ENCODE measurements at places on chromosomes 13 and 19.

GRCh38 chr19:51142119-51142518 is at the start of gene SIGLEC7:
SIGLEC7 (plus strand) TSS chr19:51142301; CDS start chr19:51142370, 69 bp downstream.
- no peak within 1 kb of the TSS for H3K27ac ChIP-seq
- DNase-seq = peak; percentile 86
- peaks cover 81% of the 10 kb centered on the region for H3K4me1 ChIP-seq
- no peak within 1 kb of the TSS for H3K4me3 ChIP-seq

- DNase-seq = no peak
- H3K36me3 ChIP-seq = no peaks in the 10 kb centered on the region
- H3K4me1 ChIP-seq = peaks cover 32% of the 10 kb centered on the region
- H3K27me3 ChIP-seq = no peaks in the 10 kb centered on the region
- H3K27ac ChIP-seq = peak overlapping the region; percentile 7
Observed at GRCh38 chr13:33745370-33746324, 72.3 kb upstream of the RFC3 start.

DNA sequence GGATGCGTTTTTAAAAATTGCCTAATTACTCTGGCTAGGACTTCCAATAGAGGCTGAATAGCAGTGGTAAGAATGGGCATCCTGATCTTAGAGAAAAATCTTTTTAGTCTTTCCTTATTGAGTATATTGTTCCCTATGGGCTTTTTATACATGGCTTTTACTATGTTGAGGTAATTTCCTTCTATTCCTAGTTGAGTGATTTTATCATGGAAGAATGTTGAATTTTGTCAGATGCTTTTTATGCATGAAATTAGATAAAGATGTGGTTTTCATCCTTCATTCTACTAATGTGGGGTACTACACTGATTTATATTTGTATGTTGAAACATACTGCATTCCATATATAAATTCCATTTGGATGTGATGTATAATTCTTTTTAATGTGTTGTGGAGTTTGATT is 2673.8 kb downstream of the PCDH9 start:
- no peak overlapping the region for H3K27ac ChIP-seq
- no peak for DNase-seq
- H3K4me3 ChIP-seq = no peak overlapping the region
- no peaks in the 10 kb centered on the region for H3K4me1 ChIP-seq

GRCh38 chr13:29480893-29481525 is 114.5 kb downstream of the SLC7A1 start:
- no peak for DNase-seq
- no peak overlapping the region for H3K27ac ChIP-seq
- H3K4me3 ChIP-seq = no peak overlapping the region
- no peaks in the 10 kb centered on the region for H3K36me3 ChIP-seq

- H3K4me1 ChIP-seq = no peaks in the 10 kb centered on the region
- no peak overlapping the region for H3K4me3 ChIP-seq
- DNase-seq = no peak
- H3K36me3 ChIP-seq = no peaks in the 10 kb centered on the region
Observed at GRCh38 chr13:89380101-89380500, 1708.9 kb downstream of the SLITRK5 start.

DNA sequence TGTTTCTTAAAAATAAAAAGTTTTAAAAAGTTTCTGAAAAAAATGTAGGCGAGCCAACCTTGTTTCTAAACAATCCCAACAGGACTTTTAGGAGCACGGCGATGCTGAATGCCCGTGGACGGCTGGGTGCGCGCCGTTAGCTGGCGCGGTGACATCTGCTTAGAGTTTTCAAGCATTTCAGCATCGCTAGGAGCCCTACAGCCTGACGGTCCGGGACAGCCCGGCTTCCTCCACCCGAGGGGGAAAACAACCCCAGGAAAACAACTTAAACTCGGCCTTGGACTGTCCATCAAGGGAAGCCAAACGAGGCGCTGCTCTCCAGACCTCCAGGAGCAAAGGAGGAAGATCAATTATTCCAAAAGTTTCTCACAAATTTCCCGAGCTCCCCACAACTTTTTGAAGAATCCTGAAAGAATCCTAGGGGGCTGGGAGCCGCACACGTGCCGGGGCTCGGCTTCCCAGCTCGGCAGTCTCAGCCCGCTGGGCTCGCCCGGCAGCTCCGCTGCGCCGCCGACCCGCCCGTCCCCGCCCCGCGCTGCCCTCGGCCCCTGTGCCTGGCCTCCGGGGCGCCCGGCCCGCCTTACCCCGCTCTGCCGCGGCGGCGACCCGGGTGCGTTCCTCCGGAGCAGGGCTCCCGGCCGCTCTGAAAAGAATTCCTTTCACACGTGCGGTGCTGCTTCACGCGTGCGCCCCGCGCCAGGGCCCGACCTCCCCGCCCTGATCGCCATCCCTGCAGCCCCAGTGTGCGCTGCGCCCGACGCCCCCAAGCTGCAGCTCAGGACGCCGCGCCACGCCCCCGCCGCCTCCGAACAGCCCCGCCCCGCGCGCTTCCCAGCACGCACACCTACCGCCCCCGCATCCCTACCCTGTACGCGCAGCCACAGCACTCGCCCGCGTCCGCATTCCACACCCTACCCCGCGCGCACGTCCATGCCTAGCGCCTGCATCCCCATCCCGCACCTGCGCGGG is at the start of gene GJA3:
GJA3 (minus strand) TSS at position 747 of the 969 bp plus-strand sequence. CDS start 17,764 bp downstream, outside the sequence.
- DNase-seq = no peak
- H3K27me3 ChIP-seq = peaks cover 67% of the 10 kb centered on the region
- H3K4me1 ChIP-seq = peaks cover 23% of the 10 kb centered on the region

DNA sequence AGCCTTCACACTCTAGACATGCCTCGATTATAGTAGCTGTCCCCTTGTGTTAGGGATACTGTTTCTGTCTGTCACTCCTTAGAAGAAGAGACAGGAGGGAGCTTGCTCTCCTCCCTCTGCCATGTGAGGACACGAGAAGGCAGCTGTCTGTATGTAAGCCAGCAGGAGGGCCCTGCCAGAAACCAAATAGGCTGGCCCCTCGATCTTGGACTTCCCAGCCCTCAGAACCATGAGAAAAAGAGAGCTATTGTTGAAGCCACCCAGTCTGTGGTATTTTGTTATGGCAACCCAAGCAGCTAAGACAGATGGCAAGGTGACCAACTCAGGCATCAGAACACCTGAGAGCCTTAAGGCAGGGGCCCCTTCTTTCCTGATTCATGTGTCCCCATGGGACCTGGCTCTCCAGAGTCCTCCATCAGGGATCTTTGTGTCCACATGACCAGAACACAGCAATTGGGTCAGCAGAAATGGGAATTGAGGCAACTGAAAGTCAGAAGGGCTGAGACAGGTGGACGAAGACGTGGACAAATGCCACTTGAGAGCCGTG is 65.6 kb upstream of the NPAS1 start:
- no peak overlapping the region for H3K27ac ChIP-seq
- H3K4me3 ChIP-seq = no peak overlapping the region
- H3K27me3 ChIP-seq = no peaks in the 10 kb centered on the region
- DNase-seq = no peak
- peaks cover 45% of the 10 kb centered on the region for H3K4me1 ChIP-seq

- no peaks in the 10 kb centered on the region for H3K27me3 ChIP-seq
- no peaks in the 10 kb centered on the region for H3K36me3 ChIP-seq
- H3K27ac ChIP-seq = no peak overlapping the region
- no peaks in the 10 kb centered on the region for H3K4me1 ChIP-seq
Observed at GRCh38 chr13:31377946-31378345, 178.2 kb downstream of the B3GLCT start.

DNA sequence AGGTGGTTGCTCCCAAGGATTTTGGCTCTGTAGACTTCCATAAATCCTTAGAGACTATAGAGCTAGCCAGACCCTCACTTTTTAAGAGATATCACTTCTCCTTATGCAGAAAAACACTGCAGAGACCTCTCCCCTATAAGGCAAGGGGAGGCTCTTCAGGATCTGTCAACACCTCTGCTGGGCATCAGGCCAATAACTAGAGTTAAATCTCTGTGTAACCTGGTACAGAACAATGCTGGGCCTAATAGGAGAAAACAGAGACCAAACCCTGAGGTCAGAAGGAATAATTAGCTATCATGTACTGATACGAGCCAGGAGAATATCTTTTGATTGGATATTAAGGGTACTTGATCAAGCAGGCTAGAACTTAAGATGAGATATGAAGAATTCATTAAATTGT is 358.5 kb downstream of the TBC1D4 start:
- no peak overlapping the region for H3K27ac ChIP-seq
- H3K36me3 ChIP-seq = no peaks in the 10 kb centered on the region
- no peaks in the 10 kb centered on the region for H3K4me1 ChIP-seq

- no peak overlapping the region for H3K4me3 ChIP-seq
- no peaks in the 10 kb centered on the region for H3K4me1 ChIP-seq
- H3K27ac ChIP-seq = peak overlapping the region; percentile 72
- H3K27me3 ChIP-seq = no peaks in the 10 kb centered on the region
- H3K36me3 ChIP-seq = no peaks in the 10 kb centered on the region
Observed at GRCh38 chr19:31316201-31316951, 32.9 kb downstream of the TSHZ3 start.

DNA sequence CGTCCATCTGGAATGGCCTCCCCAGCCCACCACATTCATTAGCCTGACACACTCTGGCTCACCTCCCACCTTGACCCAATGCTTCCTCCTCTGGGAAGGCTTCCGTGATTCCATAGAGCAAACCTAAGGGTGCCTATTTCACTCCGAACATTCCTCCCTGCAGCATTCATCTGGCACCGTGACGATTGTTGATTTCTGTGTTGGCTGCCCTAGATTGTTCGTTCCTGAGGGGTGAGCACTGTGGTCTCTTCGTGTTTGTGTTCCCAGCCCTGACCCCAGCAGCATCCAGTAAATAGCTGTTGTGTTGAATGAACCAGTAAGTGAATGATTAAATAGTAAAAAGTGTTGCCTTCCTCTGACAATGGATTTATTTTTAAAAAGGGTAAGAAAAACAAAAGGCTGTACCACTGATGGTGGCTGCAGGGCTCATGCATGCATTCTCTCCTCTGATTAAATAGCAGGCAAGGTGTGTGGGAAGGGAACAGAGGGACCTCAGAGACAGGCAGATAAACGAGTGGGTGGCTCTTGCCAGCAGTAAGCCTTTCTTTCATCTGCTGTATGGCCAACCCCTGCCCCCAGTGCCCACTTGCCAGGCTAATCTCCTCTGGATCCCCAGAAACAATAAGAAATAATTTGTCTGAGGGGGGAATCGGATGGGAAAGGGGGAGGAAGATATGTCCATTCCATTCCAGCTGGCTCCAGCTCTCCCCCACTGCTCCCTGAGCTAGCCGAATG is 48.4 kb upstream of the CACNA1A start:
- H3K36me3 ChIP-seq = no peaks in the 10 kb centered on the region
- H3K4me1 ChIP-seq = no peaks in the 10 kb centered on the region
- no peak overlapping the region for H3K4me3 ChIP-seq
- DNase-seq = no peak

DNA sequence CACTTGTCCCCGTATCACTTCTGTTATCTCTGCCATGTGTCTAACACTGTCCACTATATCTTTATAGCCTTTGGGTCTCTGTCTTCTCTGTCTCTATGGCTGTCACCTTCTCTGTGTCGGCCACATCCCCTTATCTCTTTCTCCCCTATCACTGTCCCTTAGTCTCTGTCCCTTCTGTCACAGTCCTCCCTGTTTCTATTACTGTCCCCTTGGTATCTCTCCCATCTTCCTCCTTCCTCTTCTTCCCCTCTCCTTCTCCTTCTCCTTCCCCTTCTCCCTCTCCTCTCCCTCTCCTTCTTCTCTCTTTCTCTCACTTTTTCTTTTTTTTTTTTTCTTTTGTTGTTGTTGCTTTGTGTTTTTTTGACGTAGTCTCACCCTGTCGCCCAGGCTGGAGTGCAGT is 34.7 kb upstream of the LRRC4B start:
- H3K27me3 ChIP-seq = no peaks in the 10 kb centered on the region
- no peak overlapping the region for H3K27ac ChIP-seq
- no peak for DNase-seq

- no peaks in the 10 kb centered on the region for H3K4me1 ChIP-seq
- H3K27ac ChIP-seq = no peak overlapping the region
- H3K27me3 ChIP-seq = peaks cover 19% of the 10 kb centered on the region
- DNase-seq = no peak
Observed at GRCh38 chr13:110114316-110114715, 192.6 kb downstream of the COL4A1 start.

DNA sequence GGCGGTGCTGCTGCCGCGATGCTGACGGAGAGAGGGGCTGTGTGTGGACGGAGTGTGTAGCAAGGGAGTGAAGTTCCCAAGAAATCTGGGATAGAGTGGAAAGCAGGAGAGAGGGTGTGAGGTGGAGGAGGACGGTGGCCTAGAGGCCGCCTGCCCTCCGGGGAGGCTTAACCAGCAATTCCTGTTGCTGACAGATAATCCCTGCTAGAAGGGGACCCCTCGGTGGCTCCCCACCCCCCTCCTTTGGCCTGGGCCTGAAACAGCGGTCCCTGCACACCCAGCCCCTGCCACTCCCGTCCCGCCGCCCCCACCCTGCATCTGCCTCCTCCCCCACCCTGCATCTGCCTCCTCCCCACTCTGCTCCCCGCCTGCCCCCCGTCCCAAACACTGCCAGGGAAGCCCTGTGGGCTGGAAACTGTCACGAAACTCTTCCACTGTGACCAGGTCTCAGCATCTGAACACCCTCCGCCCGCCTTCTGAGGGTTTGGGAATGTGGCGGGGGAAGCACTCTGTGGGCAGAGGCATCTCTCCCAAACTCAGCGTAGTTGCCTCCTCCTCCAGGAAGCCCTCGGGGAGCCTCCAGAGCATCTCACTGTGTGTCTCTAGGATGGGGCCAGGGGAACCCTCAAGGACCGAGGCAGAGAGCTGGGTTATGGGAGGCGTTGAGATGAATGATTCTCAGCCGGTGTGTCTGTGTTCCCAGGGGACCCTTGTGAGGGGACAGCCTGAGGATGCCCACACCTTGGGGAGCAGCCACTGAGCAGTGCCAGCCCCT is 17.1 kb upstream of the MATK start:
- DNase-seq = no peak
- no peak overlapping the region for H3K27ac ChIP-seq
- H3K4me3 ChIP-seq = no peak overlapping the region
- H3K27me3 ChIP-seq = peaks cover 62% of the 10 kb centered on the region

DNA sequence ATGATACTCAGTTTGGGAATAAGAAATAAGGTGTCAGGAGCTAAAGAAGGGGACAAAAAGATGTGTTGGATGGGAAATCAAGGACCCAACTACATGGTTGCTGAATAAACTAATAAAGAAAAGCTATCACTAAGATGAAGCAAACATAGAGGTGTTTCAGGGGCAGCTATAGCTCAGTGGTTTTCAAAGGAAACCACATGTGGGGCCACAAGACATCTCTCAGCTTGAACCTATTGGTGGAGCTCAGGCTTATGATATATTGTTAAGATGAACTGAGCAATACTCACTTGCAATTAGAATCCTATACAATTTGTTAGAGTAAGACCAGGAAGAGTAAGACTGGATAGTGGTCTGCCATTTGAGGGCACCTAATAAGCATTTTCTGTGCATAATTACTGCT is 45.1 kb upstream of the SPRY2 start:
- DNase-seq = no peak
- no peaks in the 10 kb centered on the region for H3K27me3 ChIP-seq
- no peaks in the 10 kb centered on the region for H3K4me1 ChIP-seq
- H3K36me3 ChIP-seq = no peaks in the 10 kb centered on the region

GRCh38 chr19:1366899-1367870 is 16.5 kb upstream of the NDUFS7 start:
- H3K4me1 ChIP-seq = peaks cover 32% of the 10 kb centered on the region
- peaks cover 85% of the 10 kb centered on the region for H3K36me3 ChIP-seq
- no peak for DNase-seq

All from left lung (tissue), 14 donors.